ENCODE measurements at places on chromosomes 2 and 18.
A peak's percentile ranks its signal among the peaks of the same experiment; 100 is the strongest.

- DNase-seq, result no peak
Observed at GRCh38 chr2:186772579-186772978, 76.4 kb downstream of the ZSWIM2 start.

DNA sequence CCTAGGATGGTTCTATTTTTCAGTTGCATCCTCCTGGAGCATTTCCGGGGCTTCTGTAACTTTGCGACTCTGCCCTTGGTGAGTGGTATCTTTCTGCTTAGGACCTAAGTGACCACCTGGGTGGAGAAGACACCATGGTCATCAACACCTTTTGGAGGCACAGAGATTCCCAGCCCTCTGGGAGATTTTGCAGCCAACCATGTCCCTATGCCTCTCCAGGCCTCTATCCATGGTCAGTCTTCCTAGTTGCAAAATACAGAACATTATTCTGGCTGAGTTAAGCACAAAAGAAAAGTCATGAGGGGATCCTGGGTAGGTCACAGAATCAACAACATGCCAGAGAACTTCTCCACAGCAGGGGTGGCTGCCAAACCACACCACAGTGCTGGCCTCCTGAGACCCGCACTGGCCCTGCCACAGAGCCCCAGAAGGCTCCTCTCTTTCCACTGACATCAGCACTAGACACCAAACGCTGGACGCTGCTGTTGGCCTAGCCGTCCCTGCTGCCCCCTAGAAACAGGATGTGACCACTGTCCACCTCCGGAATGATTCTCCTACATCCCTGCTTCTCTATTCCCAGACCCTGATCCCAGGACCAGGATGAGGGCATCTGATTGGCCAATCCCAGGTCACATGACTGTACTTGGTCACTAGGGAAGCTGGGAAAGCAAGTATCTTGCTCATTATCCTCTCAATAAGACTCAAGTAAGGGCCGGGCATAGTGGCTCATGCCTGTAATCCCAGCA is 47.7 kb downstream of the SMAD7 start:
- no peak for DNase-seq

DNA sequence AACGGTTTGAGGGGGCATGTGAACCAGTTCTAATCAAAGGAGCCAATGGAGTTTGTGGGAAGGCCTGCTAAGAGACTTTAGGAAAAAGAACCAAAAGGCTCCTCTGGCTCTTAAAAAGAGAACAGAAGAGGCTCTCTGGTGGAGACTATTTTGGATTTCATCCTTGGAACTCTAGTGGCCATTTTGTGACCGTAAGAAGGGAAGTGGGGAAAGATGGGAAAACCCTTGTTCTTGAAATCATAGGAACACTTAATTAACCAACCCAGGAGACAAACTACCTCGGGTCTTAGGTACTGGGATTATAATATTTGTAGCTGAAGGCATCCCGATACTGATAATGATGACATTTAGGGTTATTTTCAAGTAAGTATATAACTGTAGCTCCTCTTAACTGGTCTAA is 125.3 kb upstream of the SP3 start:
- DNase-seq, result no peak

DNA sequence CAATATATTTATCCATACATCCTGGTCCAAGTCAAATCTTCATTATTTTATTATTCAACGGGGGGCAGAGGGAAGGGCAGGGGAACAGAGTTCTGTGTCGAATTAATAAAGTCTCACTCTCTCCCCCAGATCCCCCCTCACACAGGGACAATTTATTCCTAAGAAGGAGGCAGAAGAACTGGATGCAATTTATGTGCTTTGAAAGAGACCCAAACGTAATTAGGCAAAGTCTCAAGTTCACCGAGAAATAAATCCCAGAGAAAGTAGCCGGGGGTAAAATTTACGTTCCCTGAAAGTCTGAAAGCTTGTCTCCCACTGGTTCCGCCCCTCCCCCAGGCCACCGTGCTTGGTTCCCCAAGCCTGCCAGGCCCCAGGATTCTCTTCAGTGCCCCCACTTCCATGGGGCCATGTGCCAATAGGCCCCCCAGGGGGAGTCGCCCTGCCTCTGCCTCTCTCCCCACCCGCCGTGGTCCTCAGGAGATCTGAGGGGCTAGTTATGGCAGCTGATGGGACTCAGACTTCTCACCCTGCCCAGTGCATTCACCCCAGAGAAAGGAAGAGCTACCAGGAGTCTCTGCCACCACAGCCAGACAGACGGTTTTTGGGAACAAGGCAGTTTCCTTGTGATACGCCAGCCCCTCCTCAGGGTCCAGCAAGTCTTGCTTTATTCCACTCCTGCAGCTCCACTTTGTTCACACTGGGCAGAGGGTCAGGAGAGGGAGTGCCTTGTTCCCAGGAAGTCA is 215.5 kb downstream of the CYP26B1 start:
- DNase-seq, result no peak

DNA sequence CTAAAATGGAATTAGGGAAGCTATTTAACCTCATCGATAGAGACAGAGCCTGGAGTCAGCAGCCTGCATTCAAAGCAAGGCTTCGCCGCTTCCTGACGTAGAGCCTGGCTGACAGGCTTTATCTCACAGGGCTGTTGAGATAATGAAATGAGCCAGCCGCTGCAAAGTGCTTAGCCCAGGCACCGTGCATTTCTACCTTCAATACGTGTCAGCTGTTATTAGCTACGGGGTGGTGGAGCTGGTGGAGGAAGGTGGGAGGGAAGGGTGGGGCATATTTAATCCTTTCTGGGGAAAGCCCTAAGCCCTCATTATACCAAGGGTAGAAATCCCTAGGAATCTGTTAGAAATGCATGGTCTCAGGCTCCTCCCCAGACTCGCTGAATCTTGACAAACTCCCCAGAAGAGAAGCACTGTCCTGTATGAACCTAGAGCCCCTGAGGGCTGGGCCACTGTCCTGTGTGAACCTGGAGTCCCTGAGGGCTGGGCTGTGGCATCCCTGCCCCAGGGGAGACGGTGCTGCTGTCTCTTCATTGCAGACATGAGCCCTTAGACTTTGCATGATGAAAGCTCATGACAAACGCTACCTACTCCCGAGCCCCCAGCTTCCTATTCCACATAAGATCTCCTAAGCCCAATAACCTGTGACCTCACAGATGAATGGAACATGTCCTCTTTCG is 72.4 kb downstream of the ALPK2 start:
- no peak for DNase-seq

GRCh38 chr2:231201475-231201814 is 3.0 kb downstream of the ARMC9 start:
- no peak for DNase-seq

DNA sequence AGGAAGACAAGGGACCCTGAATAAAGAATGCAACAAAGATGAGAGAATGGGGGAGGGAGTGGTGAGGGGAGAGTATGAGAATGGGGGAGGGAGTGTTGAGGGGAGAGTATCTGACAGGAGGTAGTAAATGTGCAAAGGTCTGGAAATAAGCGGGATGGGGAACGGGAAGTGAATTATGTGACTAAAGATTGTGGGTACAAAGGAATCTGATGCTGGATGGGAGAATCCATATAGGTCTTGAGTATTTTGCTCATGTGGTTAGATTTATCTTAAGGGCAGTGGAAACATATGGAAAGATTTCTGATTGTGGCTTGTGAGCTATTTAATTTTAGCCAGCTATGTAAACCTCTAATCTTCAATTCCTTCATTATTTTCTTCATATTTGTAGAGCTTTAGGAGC is 593.4 kb downstream of the DCC start:
- DNase-seq, result no peak

DNA sequence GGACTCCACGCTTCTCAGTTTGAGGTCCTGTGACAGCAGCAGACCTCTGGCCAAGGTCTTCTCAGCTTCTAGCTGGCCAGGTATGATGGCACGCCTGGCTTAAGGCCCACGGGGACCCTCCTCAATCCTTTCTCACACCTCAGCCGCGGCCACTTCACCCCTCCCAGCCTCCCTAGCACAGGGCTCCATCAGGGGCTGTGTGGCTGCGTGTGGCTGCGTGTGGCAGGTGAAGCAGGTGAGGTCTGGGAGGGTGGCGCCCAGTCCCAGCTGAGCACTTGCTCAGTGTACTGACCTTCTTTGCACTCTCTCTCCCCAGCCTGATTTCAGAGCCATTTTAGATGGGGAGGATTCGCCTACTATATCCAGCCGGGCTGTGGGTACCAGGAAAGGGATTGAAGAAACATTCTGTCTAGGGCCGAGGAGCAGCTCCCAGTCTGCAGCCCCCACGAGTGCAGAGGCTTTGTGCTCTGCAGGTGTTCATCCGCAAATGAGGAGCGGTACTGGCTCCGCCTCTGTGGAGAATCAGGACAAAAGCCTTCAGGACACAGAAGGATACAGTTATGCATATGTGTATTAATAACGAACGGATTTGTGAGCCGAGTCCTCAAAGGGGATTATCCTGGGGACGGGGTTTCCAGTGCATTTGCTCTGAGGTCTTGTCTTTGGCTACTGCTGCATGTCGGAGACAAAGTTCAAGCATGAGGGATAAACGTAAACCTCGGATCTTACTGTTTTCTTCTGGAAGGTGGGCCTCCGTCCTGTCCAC is 236.9 kb upstream of the RAB6C start:
- no peak for DNase-seq

DNA sequence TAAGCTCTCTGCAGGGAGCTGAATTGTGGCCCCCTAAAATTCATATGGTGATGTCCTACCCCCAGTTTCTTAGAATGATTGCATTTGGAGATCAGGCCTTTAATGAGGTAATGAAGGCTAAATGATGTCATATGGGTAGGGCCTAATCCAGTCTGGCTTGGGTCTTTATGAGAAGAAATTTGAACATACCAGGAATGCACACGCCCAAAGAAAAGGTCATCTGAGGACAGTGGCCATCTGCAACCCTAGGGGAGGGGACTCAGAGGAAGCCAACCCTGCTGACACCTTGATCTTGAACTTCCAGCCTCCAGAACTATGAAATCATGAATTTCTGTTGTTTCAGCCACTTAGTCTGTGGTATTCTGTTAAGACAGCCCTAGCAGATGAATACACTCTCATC is 426.7 kb downstream of the EPHA4 start:
- DNase-seq, result no peak

GRCh38 chr2:159773426-159773825 is 24.6 kb downstream of the CD302 start:
- DNase-seq, result no peak

DNA sequence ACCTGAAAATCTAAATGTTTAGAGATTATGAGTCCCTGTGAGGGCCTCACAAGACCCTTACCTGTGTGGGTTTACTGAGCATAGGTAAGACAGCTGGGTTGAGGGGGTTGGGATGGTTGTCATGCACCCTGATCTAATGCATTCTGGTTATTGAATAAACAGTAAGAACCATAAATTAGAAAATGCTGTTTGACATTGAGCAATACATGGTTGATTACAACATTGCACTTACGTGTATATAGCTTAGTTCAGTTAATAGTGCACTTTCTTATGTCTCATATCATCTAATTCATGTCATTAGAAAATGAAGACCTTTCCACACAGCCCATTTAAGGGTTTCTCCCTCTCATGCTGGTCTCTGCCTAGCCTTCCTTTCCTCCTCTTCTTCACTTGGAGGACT is 253.5 kb upstream of the ATP5MC3 start:
- DNase-seq, result no peak

DNA sequence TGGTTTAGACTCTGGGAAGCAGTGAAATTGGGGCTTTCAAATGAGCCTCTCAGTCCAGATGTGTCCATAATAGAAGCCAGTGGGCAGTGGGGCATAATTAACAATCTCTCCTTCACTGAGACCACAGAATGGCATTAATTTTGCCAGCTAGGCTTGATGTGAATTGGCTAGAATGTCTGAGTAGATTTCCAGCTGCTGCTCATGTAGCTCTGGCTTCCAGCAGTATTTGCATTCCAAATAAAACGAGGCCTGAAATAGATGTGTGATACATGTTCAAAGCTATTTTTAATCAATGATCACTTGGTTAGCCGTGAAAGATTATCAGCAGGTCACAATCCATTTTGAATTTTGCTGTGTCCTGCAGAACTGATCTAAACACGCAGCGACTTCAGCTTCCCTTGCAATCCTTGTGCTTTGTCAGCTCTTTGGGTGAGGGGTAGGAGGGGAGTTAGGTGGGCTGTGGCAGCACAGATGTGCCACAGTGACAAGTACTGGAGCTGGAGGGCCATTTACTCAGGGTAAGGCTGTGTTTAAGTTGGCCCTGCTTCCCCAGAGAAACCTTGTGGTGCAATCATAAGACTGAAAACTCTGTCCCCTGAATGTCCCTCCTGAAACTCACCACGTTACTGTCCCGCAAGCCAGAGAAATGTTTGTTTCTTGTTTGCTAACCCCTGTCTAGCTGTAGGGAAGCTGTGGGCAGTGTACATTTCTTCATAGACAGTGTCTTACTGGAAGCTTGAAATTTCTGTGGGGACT is 56.9 kb upstream of the TMEM178A start:
- DNase-seq, result no peak

- peak; percentile 57 for DNase-seq
Observed at GRCh38 chr2:70716131-70716743, 51.8 kb downstream of the ADD2 start.

DNA sequence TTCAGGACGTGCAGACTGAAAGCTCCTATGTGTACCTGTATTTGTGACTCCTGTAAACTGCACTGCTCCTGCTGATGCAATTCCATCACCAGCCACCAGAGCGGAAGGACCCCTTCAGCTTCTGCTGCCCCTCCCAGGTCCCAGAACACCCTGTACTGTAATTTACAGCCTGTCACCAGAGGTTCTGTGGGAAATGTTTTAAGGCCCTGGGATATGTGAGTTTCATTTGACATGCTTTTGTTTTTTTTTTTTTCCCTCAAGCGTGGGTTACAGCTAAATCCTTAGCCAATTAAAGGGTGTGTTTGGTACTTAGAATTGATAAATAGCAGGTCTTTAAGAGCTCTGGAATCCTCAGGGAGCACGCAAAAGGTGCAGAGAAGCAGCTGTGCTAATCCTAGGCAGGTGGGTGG is 79.4 kb downstream of the KCTD1 start:
- no peak for DNase-seq

GRCh38 chr2:231163011-231163410 is 35.4 kb upstream of the ARMC9 start:
- DNase-seq, result no peak

DNA sequence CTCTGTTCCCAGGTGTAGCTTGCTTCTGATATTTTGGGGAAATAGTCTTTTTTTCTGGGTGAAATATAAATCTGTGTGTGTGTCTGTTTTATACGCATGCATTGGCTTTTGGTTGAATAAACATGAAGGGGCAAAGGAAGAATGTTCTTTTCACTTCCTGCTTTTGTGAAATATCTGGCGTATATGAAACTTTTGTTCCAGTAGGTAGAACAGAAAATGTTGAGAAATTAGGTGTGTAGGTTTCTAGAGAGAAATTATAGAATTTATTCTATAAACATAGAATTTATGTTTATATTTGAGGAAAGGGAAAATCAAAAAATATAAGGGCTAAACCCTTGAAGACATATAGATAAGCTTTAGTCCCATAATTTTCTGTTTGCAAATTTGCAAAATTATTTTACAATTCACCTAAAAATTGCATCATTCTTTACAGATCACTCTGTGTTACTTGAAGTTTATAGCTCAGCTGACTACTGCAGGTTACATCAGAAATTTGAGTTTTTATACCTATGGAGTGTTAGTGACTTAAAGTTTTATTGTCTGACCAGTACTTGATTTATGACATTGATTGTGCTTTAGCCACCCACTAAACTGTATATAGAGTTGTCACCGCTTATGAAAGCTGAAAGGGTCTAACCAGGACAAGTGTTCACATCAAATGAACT is 116.1 kb downstream of the FAM117B start:
- no peak for DNase-seq

All from occipital lobe (tissue), 3 donors.